HL-60 (cell line): ENCODE measurements at places on chromosomes 5 and 9.

DNA sequence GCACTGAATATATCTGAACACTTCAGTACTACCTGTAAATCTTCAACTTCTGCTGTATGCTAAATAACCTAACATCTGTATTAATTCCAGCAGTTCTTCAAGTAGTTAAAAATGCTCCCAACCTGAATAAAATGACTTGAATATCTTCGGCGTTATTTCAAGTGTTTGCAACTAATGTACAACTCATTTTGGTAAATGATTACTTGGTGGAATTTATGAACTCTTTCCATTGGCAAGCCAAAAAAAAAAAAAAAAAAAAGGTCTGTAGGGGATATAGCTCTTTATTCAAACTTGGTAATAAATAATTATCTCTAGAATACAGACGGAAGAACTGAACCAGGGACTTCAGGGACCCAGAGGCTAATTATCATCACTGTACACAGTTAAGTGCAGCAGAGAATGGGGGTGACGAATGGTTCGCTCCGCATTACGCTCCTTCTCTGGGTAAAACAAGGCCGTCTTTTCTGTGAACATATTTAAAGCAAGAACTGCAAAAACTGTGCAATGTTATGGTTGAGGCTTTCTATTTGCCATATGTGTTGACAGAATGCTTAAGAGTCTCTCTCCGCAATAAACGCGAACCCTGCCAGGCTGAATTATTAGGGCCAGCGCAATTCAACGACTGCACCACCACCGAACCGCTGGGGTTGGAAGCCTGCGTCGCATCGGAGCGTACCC, 1.9 kb upstream of the ERBIN start:
- DNase-seq = no peak

- DNase-seq = peak; percentile 68
These were observed 18.3 kb upstream of the TERT start for GRCh38 chr5:1312993-1313833.

DNA sequence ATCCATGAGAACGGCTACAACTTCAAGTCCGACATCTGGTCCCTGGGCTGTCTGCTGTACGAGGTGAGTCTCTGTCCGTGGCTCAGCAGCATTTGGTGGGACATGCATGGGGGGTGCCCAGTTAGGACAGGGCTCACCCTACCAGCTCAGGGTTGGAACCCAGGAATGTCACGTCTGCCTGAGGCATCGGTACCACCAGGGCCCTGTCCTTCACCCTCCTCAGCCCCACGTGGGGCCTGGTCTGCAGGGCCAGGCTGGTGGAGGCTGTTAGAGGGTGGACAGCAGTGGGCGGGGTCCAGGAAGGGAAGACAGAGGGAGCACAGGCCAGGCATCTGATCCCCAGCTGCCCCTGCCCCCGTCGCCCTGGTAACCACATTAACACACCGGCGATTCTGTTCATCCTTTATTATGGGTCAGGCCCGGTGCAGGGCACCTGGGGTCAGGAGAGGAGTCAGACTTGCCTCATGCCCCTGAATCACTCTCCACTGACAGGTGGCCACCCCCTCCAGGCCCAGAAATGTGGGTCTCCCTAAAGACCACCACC, 75.6 kb downstream of the PSMB7 start:
- DNase-seq = no peak

DNA sequence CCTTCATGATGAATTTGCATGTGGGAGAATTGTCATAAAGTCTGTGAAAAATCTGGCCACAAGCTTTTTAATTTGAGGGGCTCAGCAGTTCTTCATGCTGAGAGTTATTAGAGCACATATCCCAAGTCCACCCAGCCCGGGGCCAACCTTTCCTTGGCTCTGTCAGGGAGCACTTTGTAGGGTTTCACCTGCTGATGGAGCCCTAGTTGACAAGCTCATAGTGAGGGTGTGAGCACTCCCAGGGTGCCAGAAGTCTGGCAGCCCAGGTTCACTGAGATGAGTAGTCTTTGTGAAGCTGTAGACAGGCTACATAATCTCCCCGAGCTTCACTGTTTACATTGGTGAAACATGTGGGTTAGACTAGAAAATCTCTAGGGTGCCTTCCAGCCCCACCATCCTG, 97.2 kb upstream of the NREP start:
- DNase-seq = no peak

- no peak for DNase-seq
These were observed 1.3 kb downstream of the SLC6A3 start for GRCh38 chr5:1443991-1444360.

GRCh38 chr5:134600600-134600999, 32.0 kb downstream of the SAR1B start:
- no peak for DNase-seq

DNA sequence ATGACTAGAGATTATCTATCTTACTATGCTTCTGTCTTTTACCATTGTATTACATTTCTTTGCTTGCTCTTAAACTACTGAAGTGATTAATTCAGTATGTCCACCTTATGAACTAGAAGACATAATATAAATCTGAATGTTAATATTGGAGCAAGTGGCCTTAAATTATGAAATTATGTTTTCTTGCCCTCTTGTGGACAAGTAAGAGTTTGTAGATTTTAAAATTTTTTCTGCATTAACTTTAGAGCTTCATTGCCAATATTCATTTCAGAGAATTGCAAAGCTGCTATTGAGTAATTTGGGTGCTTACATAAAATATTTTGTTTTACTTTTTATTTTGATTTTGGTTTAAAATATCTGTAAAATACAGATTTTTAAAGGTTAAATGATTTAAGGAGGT, 55.3 kb downstream of the RANBP17 start:
- no peak for DNase-seq

GRCh38 chr9:132651259-132651658, 18.5 kb downstream of the DDX31 start:
- DNase-seq = peak; percentile 45

GRCh38 chr5:43348207-43348606, 35.0 kb upstream of the HMGCS1 start:
- no peak for DNase-seq

DNA sequence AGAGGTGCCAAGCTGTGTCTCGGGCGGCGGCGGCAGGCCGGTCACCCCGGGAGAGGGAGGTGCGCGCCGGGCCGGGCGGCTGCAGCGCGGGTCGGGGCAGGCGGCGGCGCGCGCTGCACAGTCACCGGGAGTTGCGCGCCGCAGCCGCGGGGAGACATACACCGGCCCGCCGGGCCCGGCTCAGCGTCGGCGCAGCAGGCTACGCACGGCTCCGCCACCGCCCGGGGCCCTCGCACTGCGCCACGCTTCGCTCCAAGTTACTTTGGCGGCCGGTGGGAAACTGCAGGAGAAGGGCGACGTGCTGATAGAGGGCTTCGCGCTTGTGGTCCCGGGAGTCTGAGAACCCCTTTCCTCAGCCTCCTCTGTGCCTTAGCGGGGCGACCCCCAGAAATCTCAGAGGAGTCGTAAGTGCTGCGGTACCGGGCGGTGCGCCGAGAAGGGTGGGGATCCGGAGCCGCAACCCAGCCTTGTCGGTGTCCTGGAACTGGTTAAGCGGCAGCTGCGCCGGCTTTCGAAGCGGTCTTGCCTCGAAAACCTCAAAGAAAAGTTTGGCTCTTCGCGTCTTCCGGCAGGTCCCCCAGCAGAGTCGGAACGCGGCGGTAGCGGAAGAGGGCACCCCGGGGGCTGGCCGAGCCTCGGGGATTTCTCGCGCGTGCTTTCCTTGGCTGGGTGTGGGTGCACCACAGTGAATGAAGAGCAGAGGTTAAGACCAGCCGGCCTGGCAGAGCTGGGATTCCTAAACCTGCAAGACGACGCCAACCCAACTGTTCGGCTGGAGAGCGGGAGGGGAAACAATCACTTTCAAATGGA, at the start of gene EFNA5:
Gene EFNA5, minus strand, starts transcription at position 6 of the 810 bp plus-strand sequence.
- no peak for DNase-seq

DNA sequence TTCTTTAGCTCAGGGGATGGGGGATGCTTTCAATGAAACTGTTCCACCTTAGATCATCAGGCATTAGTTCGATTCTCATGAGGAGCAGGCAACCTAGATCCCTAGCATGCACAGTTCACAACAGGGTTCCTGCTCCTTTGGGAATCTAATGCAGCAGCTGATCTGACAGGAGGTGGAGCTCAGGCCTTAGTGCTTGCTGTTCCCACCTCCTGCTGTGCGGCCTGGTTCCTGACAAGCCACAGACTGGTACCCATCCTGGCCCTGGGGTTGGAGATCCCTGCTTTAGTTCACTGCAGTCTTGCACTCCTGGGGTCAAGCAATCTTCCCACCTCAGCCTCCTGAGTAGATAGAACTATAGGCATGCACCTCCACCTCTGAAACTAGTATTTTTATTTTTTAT, 1369.8 kb upstream of the NUDT12 start:
- no peak for DNase-seq

- no peak for DNase-seq
These were observed 47.2 kb downstream of the GLDC start for GRCh38 chr9:6598249-6598725.

- DNase-seq = no peak
These were observed 182.5 kb downstream of the TMEM167A start for GRCh38 chr5:82894716-82895115.

DNA sequence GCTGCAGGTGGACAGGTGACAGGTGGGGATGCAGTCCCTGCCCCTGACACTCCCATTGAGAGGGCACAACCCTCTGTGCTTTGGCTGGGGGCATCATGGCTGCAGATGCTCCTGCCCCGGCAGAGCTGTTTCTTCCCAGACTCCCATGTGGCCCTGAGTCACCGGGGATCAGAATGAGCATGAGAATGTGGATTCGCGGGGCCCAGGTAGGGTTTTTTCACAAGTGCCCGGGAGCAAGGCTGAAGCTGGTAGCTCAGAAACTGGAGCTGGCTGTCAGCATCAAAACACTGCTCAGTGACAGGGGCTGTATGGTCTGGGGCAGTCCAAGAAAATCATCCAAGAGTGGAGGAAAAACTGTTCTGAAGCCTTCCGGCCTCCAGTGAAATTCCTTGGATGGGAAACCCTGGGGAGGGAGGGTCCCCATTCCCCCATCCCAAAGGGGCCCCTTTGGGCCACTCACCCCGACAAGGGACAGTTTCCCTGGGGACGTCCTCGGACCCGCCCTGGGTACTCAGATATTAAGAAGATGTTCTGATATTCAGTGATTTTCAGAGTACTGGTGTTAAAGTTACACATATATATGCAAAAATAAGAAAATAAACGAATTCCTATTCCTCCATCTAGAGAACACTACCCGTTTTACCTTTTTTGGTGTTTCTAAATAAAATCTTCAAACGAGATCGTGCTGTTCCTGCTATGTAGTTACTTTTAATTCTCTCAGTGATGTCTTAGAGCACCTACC, 120.1 kb upstream of the LPCAT1 start:
- DNase-seq = no peak

- peak; percentile 43 for DNase-seq
These were observed 91.6 kb upstream of the NR3C1 start for GRCh38 chr5:143495110-143495509.

DNA sequence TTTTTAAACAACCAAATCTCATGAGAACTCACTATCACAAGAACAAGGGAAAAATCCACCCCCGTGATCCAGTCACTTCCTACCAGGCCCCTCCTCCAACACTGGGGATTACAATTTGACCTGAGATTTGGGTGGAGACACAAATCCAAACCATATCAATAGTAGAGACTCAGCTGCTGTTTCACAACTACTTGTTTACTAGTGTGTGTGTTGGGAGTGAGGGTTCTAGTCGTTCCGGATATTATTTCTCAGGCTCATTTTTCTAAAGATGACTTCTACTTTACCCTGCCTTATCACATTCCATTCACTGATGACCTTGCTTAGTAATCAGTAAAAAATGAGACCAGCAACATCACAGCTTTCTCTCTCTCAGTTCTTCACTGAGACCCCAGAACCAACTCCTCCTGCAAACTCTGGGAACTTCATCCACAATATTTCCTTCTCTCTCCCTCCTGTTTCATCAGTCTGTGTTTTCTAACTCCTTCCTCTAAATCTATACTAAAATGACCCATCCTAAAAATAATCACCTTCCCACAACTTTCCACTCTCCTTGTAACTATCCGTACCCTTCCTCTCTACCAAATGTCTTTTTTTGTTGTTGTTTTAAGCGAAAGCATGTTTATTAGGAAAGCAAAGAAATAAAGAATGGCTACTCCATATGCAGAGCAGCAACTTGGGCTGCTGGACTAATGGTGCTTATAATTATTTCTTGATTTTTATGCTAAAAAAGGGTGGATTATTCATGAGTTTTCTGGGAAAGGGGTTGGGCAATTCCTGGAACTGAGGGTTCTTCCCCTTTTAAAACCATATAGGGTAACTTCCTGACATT, 121.5 kb upstream of the SPRY4 start:
- DNase-seq = no peak

GRCh38 chr5:134267366-134268018, 41.6 kb upstream of the PPP2CA start:
- no peak for DNase-seq

- DNase-seq = no peak
These were observed 608.0 kb downstream of the BRINP1 start for GRCh38 chr9:118761016-118761790.

- DNase-seq = peak; percentile 29
These were observed 27.2 kb downstream of the CSF2 start for GRCh38 chr5:132100672-132101261.

GRCh38 chr5:159705948-159706347, 210.3 kb upstream of the ADRA1B start:
- DNase-seq = no peak

DNA sequence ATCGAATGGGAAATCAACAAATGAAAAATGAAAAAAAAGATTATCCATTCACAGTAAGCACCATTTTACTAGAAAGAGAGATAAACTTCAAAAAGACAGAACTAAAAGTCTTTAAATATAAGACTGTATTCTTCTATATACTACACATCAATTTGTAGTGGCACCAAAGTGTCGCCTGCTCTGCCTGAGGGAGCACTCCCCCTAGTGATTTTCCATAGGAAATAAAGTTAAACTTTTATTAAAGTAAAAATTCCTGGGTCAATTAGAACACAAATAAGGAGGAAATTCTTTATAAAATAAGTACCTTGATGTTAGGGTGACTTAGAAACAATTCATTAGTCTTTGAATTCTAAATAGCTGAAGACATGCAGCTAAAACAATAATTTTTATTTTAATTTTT, 9.7 kb downstream of the RAD1 start:
- no peak for DNase-seq

DNA sequence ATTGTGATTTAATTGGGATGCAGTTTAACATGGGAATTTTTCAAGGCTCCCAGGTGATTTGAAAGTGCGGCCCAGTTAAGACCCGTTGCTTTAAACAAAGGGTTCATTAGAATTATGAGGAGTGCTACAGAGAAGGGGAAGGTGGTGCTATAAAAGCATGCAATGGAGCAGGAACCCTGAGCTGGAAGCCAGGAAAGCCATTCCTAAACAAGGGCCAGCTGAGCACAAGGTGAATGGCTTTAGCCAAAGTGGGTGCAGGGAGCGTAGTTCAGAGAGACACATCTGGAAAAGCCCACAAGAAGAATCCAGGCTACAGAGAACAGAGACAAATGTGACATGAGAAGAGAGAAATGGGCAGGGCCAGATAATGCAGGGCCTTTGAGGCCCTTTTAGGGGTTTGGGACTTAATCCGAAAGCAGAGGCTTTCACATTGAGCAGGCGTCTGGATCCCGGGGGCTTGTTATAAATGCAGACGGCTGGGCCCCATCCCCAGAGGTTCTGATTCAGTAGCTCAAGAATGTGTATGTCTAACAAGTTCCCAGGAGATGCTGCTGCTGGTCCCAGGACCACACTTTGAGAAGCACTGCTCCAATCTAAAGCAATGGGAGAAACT, 138.1 kb upstream of the WWC1 start:
- DNase-seq = no peak

- DNase-seq = no peak
These were observed 182.5 kb downstream of the FRMD3 start for GRCh38 chr9:83355729-83356151.
